ENCODE measurements at places on chromosomes 6 and 20. TPM values are rescaled to one million over a fixed set of nuclear protein-coding genes. Genes with fewer than 3 reads are reported as not detected.

- H3K27ac ChIP-seq: no peak overlapping the region
- no peak overlapping the region for H3K4me3 ChIP-seq
- H3K27me3 ChIP-seq: no peaks in the 10 kb centered on the region
- DNase-seq: no peak
- no peaks in the 10 kb centered on the region for H3K36me3 ChIP-seq
These were observed 29.2 kb downstream of the JAG1 start for GRCh38 chr20:10644458-10645204.

DNA sequence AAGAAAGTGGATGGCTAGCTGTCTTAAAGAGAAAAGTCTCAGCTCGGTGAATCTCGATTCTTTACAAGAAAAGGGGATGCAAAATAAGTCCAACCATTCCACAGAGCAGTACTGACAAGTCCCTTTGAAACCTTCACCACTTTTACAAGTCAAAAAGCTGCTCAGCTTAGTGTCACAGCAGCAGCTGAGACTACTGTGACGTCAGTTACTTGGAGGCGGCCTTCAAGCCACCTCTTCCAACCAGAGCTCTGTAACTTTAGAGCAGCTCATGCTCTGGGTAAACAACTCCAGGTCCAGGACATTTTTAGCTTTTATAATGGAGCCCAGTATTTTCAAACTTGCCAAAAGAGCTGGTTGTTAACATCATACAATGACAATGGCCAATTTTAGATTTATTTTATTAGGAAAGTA, at the start of gene KIAA0408:
TSS of gene KIAA0408 (minus strand) at position 159 of the 411 bp plus-strand sequence. CDS start 5,408 bp downstream, outside the sequence.
- H3K4me1 ChIP-seq: no peaks in the 10 kb centered on the region
- H3K27ac ChIP-seq: no peak within 1 kb of the TSS
- H3K27me3 ChIP-seq: no peaks in the 10 kb centered on the region
- H3K4me3 ChIP-seq: no peak within 1 kb of the TSS
- no peaks in the 10 kb centered on the region for H3K36me3 ChIP-seq
- no peak for DNase-seq

Gene DEFB124
- total RNA-seq: not detected

DNA sequence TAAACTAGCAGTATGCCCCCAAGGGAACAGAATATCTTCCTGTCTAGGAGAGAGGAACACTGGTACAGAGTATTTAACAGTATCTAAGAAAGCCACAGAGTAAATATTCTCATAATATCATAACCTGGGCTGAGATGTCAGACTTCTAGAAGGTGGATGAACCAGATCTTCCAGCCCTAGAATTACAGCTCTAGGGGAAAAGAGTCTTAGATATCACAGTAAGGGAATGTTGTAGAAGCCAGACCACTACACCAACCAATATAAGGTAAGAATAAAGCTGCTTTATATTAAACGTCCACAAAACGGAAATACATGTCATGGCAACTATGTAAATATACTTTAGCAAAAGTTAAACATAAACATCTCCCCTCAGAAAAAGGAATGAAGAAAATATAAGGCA, 12.4 kb downstream of the SERINC1 start:
- H3K4me1 ChIP-seq: peaks cover 8% of the 10 kb centered on the region
- no peak overlapping the region for H3K4me3 ChIP-seq
- no peaks in the 10 kb centered on the region for H3K27me3 ChIP-seq
- no peak overlapping the region for H3K27ac ChIP-seq
- DNase-seq: no peak

Gene VGLL2
- total RNA-seq: not detected

Gene SLC17A3
- 2.4 TPM for total RNA-seq

- H3K27ac ChIP-seq: no peak overlapping the region
- DNase-seq: no peak
- no peak overlapping the region for H3K4me3 ChIP-seq
These were observed 64.9 kb upstream of the MEI4 start for GRCh38 chr6:77587963-77588362.
